Stimulated activated CD8-positive, alpha-beta memory T cell treated with anti-CD3 and anti-CD28 coated beads, Interleukin-2, amount 100 ng/mL, for 1 hour (primary cell): ENCODE measurements at places on chromosomes 1 and 21.

GRCh38 chr1:1059494-1060280 lies 14.4 kb downstream of the RNF223 start:
- DNase-seq = peak; percentile 87

- no peak for DNase-seq
Observed at GRCh38 chr1:95278173-95279006, 44.4 kb downstream of the RWDD3 start.

DNA sequence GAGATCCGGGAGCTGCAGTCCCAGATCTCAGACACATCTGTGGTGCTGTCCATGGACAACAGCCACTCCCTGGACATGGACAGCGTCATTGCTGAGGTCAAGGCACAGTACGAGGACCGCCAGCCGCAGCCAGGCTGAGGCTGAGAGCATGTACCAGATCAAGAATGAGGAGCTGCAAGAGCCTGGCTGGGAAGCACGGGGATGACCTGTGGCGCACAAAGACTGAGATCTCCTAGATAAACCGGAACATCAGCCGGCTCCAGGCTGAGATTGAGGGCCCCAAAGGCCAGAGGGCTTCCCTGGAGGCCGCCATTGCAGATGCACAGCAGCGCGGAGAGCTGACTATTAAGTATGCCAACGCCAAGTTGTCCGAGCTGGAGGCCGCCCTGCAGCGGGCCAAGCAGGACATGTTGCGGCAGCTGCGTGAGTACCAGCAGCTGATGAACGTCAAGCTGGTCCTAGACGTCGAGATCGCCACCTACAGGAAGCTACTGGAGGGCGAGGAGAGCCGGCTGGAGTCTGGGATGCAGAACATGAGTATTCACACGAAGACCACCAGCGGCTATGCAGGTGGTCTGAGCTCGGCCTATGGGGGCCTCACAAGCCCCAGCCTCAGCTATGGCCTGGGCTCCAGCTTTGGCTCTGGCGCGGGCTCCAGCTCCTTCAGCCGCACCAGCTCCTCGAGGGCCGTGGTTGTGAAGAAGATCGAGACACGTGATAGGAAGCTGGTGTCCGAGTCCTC lies 25.5 kb downstream of the ETV3L start:
- no peak for DNase-seq

- no peak for DNase-seq
Observed at GRCh38 chr1:178273707-178274410, 180.0 kb downstream of the RASAL2 start.

DNA sequence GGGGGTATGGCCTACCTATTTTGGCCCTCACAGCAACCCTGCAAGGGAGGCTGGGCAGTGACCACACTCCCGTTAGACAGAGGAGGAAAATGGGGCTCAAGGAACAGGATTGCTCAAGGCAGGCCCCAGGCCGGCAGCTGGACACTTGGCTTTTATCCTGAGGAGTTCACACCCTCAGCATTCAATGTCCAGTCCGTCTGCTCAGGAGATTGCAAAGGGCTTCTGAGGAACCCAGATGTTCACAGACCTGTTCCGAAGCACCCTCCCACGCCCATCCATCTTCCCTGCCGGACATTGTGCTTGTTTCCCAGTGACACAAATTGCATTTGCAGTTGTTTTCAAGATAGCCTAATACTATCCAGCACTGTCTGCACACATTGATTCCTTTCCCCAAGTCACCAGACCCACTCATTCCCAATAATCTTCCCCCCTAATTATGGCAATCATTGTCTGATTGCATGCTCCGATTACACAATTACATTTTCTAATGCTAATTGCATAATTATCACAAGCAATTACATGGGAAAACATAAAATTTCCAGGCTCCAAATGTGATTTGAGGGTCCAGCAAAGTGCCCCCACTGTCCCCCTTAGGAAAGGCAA lies 4.3 kb upstream of the UBL4B start:
- no peak for DNase-seq

- no peak for DNase-seq
Observed at GRCh38 chr1:72119491-72119890, 162.8 kb downstream of the NEGR1 start.

DNA sequence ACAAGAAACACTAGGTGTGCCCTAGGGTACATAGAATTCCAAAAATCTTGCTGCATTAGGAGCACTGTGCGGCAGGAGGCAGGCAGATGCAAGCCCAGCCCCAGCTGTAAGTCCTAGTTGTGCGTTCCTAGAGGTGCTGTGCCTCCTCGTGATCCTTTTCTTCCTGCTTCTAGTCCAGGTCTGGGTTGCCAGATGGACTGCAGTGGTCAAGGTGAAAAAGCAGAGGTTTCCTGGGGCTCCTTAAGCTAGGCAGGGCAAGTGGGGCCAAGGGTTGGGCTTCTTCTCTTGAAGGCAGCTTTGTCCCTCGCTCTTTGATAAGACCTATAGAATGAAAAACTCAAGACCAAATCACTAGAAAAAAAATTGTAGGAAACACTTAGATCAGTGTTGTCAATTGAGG lies 21.6 kb upstream of the SLC45A3 start:
- DNase-seq = no peak

GRCh38 chr1:30135698-30136097 lies 587.7 kb downstream of the MATN1 start:
- no peak for DNase-seq

- no peak for DNase-seq
Observed at GRCh38 chr1:151072224-151072623, 1.7 kb downstream of the GABPB2 start.

DNA sequence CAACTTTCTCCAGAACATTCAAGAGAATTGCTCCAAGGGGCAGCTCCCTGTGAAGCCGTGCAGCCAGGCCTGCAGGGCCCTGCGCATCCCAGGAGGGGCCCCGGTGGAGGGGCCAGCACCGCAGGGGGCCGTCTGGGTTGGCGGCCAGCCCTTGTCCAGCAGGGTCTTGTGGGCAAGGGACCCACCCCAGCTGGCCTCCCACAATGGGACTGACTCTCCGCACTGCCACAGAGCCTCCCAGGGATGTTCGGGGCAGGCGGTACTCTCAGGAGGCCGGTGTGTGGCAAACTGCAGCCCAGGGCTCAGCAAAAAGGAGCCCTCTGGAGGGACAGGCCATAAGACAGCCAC lies 68.2 kb upstream of the COL6A1 start:
- DNase-seq = no peak

DNA sequence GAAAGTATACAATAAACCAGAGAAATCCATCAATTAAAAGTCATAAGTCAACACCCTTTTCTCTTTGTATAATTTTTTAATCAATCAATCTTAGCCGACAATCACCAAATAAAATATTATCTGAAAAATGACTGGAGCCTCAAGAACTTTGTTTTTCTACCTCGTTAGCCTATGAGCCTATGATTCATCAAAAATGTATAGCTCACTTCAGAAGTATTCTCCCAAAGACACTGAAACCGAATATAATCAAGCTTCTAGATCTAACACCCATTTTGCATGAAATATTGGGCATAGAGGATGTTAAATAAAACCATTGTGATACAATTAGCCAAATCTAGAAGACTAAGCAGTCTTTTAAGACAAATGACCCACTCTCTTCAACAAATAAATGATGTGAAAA lies 17.8 kb upstream of the RSBN1 start:
- no peak for DNase-seq

- DNase-seq = no peak
Observed at GRCh38 chr1:223674119-223674890, 8.8 kb upstream of the CAPN8 start.

- DNase-seq = no peak
Observed at GRCh38 chr1:7374563-7375160, 396.4 kb upstream of the VAMP3 start.

- DNase-seq = no peak
Observed at GRCh38 chr1:110214454-110215404, 4.6 kb downstream of the KCNC4 start.

DNA sequence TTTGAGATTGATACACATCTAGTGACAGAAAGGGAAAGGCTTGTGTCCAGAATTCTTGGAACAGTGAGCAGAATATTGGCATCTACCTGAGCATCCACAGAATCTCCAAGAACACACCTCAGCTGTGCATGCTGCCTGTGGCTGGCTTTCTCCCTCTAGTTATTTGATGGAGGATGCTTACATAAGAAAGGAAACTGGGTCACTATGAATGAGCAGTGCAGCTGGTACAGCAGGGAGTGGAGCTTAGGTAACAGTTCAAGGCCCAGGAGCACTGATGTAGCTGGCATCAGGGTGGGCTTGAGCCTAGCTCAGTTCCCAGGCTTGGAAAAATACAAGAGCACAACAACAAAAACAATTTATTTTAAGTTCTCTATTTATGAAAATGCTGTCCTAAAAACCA lies 26.3 kb downstream of the RGS8 start:
- no peak for DNase-seq

GRCh38 chr1:23166854-23167253 lies 1.8 kb downstream of the LUZP1 start:
- no peak for DNase-seq

DNA sequence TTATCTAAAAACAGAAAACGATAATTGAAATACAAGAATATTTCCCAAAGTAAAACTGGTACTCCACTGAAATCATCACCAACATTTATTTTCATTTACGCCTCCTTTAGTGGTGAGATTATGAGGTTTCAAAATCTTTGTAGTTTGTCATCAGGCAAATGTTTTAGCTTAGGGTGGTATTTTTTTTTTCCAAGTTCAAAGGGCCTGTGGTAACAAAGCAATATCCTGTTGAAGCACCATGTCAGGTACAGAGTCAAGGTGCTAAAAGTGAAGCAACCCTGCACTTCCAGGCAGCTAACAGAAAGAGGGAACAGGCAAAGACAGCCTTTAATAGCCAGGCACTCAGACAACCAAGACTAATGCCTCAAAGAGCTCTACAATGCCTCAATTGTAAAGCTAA lies 89.2 kb downstream of the JAK1 start:
- DNase-seq = no peak

DNA sequence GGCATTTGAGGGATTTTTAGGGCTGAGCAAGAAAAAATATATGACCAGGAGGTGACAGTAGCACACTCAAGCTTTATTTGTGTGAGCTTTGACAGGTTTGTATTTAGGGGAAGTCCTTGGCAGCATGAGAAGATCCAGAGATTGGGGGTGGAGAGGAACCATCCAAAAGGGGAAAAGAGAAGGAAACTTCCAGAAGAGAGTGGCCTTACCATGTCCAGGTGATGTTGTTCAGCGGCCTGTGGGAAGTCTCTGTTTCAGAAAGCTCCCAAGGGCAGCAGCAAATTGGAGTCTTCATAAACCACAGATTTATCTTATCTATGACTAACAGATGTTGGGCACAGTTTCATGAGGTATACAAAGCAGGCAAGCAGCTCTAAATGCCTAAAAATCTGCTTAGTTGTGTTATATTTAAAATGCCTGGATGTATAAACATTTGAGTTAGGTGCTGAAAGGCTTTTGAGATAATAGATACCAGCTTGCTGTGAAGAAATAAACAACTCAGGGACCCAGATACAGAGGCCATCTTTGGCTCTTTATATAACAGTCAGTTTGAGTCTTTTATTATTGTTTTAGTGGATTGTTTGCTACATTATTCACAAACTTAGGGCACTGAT lies 21.2 kb upstream of the ADAR start:
- no peak for DNase-seq

DNA sequence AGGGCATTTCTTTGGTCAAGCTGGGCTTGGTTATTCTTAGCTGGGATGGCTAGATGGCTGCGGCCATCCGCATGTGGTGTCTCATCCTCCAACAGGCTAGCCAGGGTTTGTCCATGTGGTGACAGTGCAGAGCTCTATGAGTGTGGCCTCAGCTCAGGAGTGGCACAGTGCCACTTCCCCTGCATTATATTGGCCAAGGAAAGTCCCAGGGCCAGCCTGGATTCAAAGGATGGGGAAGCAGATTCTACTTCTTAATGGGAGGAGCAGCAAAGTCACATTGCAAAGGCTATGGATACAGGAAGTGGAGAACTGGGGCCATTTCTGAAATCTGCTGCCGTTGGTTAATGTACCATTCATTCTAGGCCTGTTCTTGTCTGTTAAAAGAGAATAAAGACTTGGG lies 34.4 kb downstream of the STUM start:
- no peak for DNase-seq

DNA sequence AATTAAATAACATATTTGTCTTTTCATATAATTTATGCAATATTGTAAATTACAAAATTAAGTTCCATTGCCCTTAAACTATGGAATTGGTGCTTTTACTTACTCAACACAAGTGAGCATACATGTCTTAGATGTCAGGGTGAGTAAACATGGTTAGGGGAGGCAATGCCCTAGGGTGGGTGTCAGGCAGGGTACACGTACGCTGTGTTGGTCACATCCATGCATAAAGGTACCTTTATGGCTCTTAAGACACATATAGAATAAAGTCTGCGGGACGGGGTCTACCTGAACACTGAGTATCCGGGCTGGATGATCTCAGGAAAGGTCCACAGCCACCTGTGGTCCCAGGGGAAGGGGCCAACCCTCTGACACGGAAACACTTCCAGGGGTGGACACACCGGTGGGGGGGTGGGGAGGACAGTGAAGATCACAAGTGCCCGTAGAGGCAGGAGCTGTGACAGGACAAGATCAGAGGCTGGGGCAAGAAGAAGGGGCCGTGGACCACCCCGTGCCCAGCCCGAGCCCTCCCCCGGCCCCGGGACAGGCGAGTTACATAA lies 720 bp downstream of the LIN9 start:
- no peak for DNase-seq
